Hematopoietic multipotent progenitor cell treated with erythropoietin and hydrocortisone succinate and interleukin-3 and kit ligand, for 6 days (in vitro differentiated cells): ENCODE measurements at places on chromosomes 7 and 10.
A peak's percentile ranks its signal among the peaks of the same experiment; 100 is the strongest.

DNA sequence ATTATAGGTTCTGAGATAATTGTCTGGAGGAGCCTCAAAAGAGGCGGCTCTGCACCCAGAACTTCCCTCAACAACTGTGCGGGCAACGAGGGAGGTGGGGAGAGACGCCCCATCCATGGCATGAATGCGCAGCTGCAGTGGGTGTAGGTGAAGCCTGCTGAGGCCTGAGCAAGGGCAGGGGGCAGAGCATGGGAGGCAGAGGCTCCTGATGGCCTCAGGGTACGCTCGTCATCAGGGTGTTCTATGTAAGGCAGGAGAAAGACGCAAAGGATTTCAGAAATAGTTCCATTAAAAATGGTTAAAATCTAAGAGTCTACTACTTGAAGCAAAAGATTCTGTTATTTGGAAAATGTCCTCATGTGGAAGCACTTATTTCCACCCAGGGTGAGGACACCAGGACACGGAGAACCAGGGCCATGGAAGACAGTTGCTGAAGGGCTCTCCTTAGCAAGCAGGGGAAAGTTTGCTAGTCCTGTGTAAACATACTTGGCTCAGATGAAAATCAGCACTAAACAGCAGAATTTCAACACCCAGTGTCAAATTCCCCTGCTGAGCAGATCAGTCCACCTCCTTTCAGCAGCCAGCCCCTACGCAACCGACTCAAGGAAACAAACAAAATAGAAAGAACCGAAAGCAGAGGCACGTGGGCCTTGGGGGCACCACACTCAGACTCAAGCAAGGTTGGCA is 18.9 kb downstream of the INSIG1 start:
- DNase-seq = no peak

DNA sequence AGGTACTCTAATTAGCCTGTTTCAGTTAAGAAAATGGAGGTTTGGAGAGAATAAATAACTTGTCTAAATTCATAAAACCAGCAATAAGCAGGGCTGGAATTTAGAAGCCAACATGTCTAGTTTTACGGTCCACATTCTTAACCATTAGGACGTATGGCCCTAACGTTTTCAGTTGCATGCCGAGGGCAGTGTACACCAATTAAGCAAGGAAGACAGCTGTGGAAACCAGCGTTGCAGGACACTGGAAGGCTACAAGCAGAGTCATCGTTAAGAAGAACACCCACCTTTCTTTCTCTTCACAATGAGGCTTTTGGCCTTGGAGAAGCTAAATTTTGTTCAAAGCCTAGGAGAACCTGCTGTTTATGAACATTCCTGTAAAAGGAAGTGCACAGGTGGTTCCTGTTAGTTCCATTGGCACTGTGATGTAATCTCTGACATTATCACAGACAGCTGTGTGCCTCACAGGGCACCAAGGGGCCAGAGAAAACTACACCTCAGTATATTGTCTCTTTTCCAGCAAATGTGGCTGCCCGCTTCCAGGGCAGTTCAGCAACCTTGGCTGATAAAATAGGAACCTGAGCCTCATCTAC is 21.0 kb downstream of the MPP7 start:
- no peak for DNase-seq

- no peak for DNase-seq
Measured at GRCh38 chr7:35249537-35249907, 4.4 kb downstream of the TBX20 start.

DNA sequence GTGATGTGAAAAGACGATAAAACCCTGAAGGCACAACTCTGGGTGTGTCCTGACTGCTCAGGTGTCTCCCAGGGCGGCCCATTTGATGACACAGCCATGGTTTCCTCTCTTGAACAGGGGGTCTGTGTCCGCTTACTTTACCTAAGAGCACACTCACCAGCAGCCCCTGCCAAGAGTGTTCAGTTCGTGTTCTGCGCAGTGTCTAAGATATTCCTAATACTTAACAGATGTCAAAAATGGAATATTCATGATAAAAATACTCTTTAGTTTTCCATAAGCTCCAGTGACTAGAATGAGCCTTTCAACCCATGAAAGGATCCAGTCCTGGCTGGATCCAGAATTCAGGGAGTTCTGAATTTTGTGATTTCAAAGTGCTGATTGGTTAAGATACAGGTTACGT is 492.4 kb downstream of the TNS3 start:
- DNase-seq = no peak

DNA sequence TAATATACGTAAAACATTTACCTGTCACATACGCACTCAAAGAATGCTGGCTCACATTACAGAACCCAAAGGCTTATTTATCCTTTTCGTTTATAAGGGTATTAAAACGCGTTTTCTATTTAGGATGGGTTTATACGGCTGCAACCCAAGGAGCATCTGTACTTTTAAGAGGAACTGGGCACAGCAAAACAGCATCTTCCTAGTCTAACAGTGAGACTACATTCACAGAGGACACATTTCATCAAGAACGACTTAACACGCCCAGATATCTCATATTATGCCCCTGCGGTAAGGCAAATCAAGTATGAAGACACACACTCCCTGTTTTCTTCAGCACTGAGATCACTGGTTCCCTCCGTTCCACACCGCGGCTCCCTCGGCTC is 533 bp upstream of the DMTF1 start:
- no peak for DNase-seq

DNA sequence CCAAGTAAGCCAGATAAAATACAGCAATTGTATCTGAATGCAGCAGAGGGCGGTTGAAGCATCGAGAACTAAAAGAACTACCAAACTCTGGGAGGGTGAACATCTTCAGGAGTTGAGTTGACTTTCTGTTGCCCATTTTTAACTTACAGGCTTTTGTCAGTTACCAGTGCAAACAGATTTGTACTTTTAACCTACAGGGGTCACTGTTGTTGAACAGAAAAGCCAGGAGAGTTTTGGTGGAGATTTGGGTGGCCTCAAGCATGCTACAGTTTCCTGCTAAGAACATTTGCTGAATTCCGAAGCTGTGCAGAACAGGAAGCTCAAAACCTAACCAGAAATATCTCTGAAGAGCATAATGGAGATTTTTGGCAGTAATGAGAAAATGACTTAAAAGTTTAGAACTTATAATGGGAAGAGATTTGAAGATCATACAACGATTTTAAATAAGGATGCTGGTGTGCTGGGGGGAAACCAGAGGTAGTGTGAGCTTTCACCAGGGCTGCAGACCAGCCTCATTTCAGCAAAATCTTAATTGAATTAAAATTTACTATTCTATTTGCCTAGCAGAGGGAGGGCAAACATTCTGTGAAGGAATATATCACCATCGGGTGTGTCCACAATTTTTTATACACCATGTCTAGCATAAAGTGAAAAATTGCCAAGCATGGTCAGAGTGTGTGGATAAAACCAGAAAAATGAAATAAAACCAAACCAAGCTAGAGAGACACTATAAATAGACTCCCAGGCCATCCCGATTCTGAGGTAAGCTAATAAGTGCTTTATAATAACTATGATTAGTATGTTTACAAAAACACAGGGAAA is 208.6 kb upstream of the CCDC6 start:
- DNase-seq = peak; percentile 76

- DNase-seq = no peak
Measured at GRCh38 chr7:28745351-28745750, 212.8 kb downstream of the TRIL start.

DNA sequence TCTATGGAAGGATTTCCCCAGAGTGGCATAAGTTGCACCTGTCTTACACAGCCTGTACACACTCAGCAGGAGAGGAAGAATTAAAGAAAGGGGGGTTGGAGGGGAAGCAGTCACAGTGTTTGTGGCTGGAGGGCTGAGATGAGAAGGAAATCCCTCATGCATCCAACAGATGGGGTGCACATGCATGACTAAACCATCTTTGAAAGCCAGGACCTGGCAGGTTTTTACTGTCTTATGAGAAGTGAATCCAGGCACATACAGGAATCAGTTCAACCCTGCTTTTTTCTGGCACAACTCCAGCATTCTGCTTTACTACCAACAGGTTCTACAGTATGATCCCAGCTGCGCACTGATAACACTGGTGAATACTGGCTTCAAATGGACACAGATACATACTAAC is 107.7 kb downstream of the CACNA2D1 start:
- DNase-seq = peak; percentile 19

DNA sequence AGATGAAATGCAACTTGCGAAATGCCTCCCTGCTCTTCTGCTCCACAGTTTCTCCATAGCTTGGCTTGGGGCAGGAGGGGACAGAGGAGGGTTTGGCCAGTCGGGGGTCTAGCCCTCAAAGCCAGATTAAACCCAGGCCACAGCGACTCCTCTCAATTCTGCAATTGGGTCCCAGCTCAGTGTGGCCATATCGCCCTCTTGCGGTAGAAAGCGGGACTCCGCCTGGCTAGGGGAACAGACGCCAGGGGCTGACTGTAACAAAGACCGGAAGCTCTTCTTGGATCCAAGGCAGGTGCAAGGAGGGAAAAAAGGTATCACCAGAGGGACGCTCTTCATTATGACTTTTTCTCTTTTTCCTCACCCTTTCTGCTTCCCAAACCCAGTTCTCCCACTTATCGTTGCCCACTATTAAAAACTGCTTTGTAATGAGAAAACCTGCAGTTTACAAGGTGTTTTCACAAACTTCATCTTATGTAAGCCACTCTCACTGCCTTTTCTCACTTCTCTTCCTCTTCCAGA is 36.6 kb upstream of the TNPO3 start:
- DNase-seq = peak; percentile 87

- no peak for DNase-seq
Measured at GRCh38 chr10:124179308-124180043, 86.1 kb upstream of the CHST15 start.

- DNase-seq = no peak
Measured at GRCh38 chr7:121954803-121955202, 81.8 kb downstream of the PTPRZ1 start.

DNA sequence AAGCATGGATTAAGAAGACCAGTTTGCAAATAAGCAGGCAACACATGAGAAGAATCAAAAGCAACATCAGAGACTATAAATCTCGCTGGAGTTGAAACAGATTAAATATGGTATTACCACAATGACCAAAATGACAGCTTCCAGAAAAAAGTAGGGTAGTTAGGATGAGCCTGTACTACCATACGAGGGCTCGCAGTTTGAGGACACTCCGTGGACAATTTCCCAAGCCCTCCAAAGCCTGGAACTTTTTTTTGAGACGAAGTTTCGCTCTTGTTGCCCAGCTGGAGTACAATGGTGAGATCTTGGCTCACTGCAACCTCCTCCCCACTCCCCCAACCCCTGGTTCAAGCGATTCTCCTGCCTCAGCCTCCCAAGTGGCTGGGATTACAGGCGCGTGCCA is 1.0 kb downstream of the LRRC17 start:
- DNase-seq = no peak

DNA sequence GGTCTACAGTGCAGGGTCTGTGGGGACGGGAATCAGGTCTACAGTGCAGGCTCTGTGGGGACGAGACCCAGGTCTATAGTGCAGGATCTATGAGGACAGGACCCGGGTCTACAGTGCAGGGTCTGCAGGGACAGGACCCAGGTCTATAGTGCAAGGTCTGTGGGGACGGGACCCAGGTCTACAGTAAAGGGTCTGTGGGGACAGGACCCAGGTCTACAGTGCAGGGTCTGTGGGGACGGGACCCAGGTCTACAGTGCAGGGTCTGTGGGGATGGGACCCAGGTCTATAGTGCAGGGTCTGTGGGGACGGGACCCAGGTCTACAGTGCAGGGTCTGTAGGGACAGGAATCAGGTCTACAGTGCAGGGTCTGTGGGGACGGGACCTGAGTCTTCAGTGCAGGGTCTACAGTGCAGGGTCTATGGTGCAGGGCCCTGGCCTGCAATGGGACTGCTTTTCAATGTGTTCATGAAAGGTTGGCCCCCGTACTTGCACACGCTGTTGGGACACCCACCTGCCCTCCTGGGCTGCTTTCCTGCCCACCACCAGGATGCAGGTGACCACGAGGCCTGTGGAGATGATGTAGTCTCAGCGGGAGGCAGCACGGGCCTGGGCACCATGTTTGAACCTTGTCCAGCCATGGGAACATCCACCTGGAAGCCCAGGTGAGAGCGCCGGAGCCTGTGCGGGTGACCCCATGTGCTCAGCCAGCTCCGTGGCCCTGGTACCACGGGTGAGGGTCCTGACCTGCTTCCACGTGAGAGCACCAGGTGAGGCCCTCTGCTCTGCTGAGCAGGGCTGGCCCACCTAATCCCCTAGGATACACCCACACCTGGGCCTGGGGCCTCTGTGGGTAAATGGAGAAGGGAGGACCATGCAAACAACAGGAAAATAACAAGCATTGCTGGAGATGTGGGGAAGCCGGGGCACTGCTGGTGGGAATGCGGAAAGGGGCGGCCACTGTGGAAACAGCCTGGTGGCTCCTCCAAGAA is 91.4 kb upstream of the DIP2C start:
- DNase-seq = no peak
